Left lobe of liver (tissue), 2 donors: ENCODE measurements at places on chromosomes 11 and 22. TPM values are rescaled to one million over a fixed set of nuclear protein-coding genes. Genes with fewer than 3 reads are reported as not detected.

The MRGPRX3 gene
- total RNA-seq, result not detected

The LDHAL6A gene
- not detected for total RNA-seq

GRCh38 chr11:22828373-22828772, 1.2 kb downstream of the SVIP start:
- DNase-seq, result no peak

- DNase-seq, result no peak
These were observed 64.7 kb downstream of the ELFN2 start for GRCh38 chr22:37362621-37363020.

The ACRV1 gene
- not detected for total RNA-seq

DNA sequence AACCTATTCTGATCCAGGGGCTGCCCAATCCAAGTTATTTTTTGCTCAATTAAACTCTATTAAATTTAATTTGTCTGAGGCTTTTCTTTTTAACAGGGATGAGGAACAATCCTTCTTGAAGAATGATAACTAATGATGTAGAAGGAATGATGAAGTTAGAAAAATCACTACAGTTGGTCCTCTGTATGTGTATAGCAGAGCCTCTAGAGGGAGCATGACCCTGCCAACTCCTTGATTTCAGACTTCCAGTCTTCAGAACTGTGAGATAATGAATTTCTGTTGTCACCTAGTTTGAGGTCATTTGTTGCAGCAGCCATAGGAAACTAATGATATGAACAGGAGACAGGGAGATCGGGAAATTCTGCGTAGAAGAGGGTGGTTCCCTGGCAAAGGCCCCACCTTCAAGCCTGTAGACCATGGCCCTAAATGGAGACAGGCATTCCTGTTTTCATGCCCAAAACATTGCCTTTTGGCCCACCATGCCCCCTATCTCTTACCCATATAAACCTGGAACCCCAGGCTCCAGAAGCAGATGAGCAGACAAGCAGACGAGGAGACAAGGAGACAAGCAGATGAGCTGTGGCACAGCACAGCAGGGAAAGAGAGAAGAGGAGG, 7.7 kb upstream of the QSER1 start:
- DNase-seq, result no peak

DNA sequence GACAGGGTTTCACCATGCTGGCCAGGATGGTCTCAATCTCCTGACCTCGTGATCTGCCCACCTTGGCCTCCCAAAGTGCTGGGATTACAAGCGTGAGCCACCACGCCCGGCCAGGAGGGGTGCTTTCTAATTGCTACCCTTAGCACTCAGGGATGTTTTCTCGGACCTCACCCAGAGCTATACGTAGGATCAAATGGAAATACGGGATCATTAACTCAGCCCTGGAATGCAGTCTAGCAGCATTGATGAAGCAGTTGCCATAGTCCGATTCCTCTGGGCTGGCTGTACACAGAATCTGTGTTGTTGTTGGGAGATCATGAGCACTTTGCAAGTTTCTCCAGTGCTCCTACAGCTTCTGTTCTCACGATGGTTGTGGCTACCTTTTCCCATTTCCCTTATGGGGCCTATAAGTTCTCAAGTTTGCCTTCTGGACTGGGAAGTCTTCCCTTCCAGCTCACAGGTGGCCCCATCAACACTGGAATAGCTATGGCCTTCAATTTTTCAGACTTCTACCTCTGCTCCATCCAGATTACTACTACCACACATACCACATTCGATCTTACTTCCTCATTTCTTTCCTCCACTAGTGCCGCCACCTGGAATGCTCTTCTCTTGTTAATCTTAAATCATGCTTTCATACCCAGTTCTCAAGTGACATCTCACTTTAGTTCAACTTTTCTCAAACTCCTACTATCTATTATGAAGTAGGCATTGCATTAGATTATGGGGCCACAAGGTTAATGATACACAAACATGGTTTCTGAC, 16.1 kb upstream of the PCF11 start:
- DNase-seq, result no peak

- DNase-seq, result no peak
These were observed 1.6 kb downstream of the OR56B1 start for GRCh38 chr11:5737670-5738392.

DNA sequence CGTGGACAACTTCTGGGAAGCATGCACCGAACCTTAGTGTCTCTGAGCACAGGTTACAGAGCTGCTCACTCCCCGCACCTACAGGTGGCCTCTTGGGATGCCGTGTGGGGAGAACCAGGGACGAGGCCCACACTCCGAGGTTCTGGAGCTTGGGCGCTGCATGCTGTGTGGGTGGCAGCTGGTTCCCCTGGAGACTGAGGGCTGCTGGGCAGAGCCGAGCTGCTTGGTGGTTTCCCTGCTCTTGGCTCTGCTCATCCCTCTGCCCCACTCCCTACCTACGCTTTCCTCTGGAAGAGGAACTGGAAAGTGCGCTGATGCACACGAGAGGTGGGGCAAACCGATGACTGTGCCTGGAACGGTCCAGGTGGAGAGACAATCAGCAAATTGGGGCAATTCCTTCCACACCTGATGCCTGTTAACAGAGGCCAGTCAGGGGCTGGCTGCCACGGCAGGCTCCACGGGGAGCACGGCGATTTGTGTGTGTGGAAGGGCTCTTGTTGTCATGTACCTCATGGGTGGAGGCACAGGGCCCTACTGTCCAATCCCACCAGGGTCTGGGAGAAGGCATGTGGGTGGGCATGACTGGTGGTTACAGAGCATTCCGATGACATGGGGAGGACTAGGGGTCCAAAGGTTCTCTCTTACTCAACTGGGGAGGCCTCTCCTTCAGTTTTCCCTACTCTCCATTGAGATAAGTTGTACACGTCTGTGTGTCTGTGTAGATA, 60.9 kb downstream of the ST14 start:
- DNase-seq, result peak; percentile 24

DNA sequence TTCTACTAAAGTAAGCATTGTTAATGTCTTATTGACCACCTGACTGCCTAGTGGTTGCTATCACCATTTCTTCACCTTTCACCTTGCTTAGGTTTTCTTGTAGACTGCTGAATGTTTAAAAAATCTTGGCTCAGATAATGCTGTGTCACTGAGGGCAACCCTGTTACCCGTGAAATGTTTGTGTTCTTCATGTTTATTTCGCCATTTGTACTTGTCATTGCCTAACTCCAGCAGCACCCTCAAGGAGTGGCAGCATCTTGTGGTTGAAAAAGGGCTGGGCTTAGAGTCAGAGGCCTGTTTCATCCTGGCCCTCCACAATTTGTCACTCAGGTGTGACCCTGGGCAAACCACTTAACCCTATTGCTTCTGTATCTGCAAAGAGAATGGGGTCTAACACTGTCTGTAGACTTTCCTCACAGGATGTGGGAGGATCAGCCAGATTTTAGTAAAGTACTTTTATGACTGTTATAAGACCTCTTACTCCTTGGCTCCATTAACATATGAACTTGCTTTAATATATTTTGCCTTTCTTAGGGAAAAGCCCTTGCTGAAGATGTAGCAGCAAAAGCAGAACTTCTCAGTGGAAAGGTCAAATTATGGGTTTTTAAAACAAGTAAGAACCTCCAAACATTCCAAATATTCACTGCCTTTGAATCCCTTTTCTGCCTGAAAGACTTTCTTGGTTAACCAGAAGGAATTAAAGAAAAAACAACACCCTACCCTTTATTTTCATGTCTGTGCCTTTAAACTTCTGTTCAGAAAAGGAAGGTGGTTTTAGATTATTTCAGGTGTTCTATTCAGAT, 154.5 kb upstream of the C11orf87 start:
- DNase-seq, result no peak

- DNase-seq, result peak; percentile 12
These were observed 5.1 kb downstream of the KRTAP5-7 start for GRCh38 chr11:71532036-71532610.

GRCh38 chr22:28792491-28793383, 7.6 kb downstream of the XBP1 start:
- DNase-seq, result no peak

- no peak for DNase-seq
These were observed 10.4 kb upstream of the GAL start for GRCh38 chr11:68673991-68674390.

DNA sequence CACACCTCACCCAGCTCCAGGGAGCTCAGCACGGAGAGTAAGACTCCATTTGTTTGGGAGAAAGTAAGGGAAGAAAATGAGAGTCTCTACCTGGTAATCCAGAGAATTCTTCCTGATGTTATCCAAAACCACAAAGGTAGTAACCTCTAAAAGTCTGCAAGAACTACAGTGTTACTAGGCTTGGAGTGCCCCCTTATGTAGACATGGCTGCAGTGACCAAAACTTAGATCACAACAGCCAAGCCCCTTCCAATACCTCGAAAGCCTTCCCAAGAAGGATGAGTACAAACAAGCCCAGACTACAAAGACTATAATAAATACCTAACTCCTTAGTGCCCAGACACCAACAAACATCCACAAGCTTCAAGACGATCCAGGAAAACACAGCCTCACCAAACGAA, 4.9 kb downstream of the UBE2L6 start:
- no peak for DNase-seq

The FOXRED2 gene
- total RNA-seq, result 9.0 TPM

The KDELR3 gene
- 15.2 TPM for total RNA-seq

The OR10G4 gene
- total RNA-seq, result not detected

- DNase-seq, result peak; percentile 46
These were observed 11.6 kb downstream of the MMP3 start for GRCh38 chr11:102831489-102832440.

DNA sequence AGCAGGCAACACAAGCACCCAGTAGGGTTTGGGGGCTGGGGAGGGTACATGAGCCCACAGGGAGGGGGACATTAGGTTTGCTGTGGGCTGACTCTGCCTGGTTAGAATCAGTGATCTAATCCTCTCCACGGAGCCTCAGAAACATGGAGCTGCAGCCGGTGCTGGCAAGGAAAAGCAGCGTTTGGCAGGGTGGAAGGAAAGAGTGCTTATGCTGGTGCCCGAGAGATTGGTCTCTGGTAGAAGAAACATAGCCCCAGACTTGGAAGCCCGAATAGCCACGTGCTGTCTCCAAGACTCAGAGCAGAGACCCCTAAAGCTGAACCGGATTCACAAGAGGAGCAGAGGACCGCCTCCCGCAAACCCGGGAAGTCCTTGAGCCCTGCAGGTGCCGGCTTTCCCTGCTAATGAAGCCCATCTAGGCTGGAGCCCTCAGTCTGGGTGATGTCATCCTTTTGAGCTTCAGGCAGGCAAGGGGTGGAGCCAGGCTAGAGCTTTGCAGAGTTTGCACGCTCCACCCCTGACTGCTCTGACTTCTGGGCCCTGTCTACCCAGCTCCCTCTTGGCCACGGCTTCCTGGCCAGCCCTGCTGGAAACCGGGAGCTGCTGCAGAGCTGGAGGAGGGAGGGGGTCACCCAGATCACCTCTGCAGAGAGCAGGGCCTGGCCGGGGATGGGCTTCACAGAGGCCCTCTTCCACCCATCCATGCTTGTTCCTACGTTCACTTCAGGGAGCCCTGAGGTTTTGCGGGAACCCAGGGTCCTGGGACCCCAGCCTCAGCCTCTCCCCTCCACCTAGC, 35.0 kb upstream of the JAM3 start:
- peak; percentile 51 for DNase-seq

DNA sequence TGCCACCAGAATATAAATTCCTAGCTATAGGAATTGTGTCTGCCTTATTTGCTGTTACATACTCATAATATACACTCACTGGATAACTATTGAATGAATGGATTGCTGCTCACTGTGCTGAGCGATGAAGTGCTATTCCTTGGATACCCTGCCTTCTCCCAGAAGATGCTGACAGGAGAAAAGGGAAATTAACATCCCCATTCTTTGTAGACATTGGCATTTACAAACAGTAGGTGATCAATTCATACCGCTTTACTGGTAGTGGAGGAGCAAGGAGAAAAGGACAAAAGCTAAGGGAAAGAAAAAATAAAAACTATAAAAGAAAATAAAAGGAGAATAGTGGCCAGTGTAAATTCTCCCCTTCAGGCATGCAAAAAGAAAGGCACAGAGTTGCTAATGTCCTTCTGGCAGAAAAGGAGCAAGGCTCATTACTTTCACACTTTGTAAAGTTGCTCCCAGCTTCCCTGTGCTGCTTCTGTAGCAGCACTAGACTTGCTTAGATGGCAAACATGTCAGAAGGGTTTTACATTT, 183.0 kb downstream of the LUZP2 start:
- DNase-seq, result no peak

- no peak for DNase-seq
These were observed 79.1 kb downstream of the LRRC32 start for GRCh38 chr11:76591416-76591815.

GRCh38 chr11:13338019-13338426, 60.4 kb downstream of the BMAL1 start:
- no peak for DNase-seq

DNA sequence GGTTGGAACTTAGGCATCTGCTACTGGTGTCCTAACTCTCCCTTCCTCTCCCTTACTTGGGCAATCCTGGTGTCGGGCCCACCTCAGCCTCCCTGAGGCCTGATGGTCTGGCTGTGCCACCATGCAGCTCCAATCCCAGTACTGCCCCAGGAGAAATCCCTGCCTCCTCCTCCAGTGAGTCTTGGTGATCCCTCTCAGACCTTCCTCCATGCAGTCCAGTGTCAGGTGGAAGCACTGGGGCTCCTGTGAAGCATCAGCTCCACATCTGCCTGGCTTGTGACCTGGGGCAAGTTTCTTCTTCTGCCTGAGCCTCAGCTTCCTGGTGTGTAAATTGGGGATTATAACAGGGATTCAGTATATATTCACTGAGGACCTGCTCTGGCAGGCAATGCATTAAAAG, 1.8 kb upstream of the PELI3 start:
- no peak for DNase-seq

The SLC6A5 gene
- total RNA-seq, result not detected

- DNase-seq, result no peak
These were observed 29.2 kb downstream of the GUCY1A2 start for GRCh38 chr11:106989078-106989455.

The SMC1B gene
- not detected for total RNA-seq

DNA sequence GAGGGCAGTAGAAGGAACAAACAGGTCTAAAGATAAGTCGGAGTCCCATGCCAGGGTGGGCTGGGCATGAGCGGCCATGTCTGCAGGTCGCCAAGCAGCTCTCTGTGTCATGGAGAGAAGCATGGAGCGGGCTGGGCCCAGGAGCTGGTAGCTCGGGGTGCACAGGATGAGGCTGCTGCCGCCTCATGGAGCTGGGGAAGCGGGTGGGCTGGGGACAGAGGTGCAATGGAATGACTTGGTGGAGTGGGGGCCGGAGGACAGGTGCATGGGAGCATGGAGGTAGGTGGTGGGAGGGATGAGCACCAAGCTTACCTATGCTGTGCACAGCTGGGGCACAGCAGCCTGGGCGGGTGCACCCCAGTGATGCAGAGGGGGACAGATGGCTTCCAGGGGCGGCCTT, 3.6 kb downstream of the NRXN2 start:
- no peak for DNase-seq

DNA sequence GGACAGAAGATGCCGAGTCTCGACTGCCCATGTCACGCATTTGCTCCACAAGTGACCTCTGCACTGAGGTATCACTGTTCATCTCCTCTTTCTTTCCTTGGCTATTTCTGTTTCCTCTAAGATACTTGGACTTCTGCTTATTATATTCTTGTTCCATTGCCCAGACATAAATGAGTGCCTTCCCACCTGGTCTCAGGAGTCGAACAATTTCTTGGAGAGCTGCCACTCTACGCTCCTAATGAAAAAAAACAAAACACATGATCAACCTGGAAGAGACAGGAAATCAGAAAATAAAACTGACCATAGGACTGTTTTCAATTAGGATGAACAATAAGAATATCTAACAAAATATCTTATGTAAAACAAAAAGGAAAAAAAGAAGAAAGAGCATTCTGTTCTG, 47.4 kb upstream of the CWF19L2 start:
- no peak for DNase-seq
